GM10248 (cell line): ENCODE measurements at places on chromosomes 7 and 10.

DNA sequence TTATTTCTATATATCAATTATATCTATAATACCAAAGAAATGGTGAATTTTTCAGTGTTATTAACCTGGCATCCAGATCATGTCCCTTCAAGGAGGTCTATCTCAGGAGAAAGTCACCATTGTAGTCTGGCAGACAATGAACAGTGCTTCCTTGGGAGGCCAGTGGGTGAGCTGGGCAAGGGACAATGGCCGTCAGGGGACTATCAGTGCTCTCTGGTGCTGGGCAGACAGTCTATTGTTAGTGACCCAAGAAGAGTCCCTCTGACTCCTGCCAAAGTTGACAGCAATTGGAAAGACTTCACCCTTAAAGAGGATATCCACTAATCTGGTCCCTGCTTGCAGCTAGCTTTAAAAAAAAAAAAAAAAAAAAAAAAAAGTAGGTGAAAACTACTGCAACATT, 7.1 kb downstream of the JAZF1 start:
- no peak for DNase-seq

- no peak for DNase-seq
Measured at GRCh38 chr7:99617192-99617781, 541 bp downstream of the ZSCAN25 start.

GRCh38 chr10:17196045-17196444, 5.4 kb downstream of the TRDMT1 start:
- no peak for DNase-seq

- no peak for DNase-seq
Measured at GRCh38 chr10:11229893-11230292, 212.2 kb downstream of the CELF2 start.

- no peak for DNase-seq
Measured at GRCh38 chr10:29021591-29021990, 267.3 kb upstream of the LYZL1 start.
